ENCODE measurements at places on chromosomes 6 and 20.
A peak's percentile ranks its signal among the peaks of the same experiment; 100 is the strongest.

- no peak for DNase-seq
Measured at GRCh38 chr20:41279546-41280225, 37.8 kb downstream of the ZHX3 start.

DNA sequence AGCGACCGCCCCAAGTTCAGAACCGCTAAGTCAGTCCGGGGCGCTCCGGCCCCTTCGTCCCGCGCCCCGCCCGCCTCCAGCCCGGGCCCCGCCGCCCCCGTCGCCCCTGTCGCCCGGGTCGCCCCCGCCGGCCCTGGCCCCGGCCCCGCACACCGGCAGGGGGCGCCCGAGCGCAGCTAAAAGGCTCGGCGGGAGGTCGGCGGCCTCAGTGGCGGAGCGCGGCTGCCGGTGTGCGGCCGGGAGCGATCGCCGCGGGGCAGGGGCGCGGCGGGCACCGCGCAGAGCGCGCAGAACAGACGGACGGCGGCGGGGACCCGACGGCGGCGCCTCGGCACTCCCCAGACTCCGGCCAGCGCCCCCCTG lies at the start of gene FNDC1:
TSS of gene FNDC1 (plus strand) at position 208 of the 363 bp plus-strand sequence. CDS start 197 bp downstream, outside the sequence.
- DNase-seq, result no peak

- DNase-seq, result no peak
Measured at GRCh38 chr6:118353564-118353963, 194.5 kb upstream of the PLN start.

- no peak for DNase-seq
Measured at GRCh38 chr6:149453597-149454345, 31.0 kb downstream of the ZC3H12D start.

- no peak for DNase-seq
Measured at GRCh38 chr6:37877373-37878149, 58.0 kb downstream of the ZFAND3 start.

DNA sequence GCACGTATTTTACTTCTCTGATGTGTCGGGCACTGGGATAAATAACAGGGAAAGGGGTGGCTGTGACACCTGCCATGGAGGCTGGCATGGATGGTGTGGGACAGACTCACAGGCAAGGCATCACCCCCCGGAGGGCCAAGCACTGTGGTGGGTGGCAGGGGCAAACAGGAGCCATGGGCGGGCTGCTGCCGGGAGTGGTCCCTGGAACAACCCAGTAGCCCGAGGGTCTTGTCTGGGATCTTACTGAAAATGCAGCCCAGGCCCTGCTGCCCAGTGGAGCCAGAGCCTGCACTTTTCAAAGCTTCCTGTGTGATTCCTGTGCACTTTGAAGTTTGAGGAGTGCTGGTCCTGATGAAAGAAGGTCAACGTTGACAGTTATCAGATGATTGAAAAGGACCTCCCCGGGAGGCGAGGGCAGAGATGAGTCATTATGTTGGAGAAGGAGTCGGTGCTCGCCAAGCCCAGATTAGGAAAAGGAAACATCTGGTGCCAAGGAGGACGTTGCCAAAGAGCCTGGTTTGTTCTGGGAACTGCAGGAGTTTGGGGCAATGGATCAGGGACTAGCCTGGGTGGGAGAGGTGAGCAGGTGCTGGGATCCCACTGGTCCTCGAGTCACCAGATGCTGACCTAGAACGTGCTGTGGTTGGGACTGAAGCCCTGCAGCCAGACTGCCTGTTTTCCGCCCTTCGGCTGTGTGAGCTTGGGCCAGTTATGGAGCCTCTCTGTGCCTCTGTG lies 130.0 kb upstream of the GGTLC1 start:
- DNase-seq, result no peak

- no peak for DNase-seq
Measured at GRCh38 chr6:29230666-29231065, 60.0 kb downstream of the OR2J2 start.

DNA sequence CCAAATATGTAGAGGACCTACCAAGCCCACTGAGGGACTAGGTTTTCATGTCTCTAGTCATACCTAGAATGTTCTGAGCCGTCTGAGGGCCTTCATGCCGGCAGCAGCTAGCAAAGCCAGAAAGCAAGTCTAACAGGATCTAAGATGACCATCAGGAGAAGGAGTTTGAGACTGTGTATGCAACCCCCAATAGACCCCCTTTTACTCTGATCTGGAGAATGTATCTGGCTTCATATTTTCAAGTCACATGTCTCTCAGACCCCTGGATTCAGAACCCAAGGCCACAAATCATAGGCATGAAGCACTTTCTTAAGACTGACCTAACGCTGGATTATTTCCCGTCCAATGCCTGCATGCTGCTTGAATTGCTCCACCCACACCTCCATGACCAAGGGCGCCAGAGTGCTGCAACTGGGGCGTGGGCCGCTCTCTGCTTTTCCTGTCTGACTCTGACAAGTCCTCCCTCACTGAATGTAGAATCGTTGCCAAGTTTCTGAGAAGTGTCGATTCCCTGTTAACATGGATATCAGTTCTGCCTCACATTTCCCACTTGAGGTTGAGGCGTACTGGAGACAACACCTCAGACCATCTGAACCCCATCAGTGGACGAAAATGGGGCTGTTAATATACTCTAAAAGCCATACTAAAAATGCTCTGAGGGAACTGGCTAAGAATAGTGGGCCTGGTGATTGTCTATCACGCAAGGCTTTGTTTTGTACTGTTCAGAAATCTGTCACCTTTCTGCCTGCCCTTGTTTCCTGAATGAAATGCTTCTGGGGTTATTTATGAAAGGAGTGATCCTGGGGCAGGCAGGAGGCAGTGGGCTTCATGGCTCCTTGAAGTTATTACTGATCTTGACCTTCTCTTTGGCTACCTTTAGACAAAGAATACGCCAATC lies 23.9 kb upstream of the ASXL1 start:
- DNase-seq, result peak; percentile 21

DNA sequence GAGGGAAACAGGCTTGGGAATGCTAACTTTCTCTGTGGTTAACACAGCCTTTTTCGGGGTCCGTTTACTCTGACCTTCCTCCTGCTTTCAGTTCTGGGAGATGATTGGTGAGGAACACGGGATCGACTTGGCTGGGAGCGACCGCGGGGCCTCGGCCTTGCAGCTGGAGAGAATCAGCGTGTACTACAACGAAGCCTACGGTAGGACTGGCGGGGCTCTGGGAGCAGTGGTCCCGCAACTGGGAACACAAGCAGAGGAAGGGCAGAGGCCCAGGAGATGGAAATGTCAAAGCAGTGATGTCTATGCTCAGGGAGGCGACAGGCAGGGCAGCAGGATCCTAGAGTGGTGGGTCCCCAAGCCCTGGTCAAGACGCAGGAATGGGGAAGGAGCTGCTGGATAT lies 3.5 kb downstream of the TUBB1 start:
- DNase-seq, result no peak
